Fibroblast of the conjunctiva (primary cell): ENCODE measurements at places on chromosomes 13 and 19.

- DNase-seq, result no peak
These were observed 615.6 kb downstream of the DACH1 start for GRCh38 chr13:71251292-71251951.

- DNase-seq, result no peak
These were observed 44.9 kb upstream of the C13orf42 start for GRCh38 chr13:51155776-51156515.

DNA sequence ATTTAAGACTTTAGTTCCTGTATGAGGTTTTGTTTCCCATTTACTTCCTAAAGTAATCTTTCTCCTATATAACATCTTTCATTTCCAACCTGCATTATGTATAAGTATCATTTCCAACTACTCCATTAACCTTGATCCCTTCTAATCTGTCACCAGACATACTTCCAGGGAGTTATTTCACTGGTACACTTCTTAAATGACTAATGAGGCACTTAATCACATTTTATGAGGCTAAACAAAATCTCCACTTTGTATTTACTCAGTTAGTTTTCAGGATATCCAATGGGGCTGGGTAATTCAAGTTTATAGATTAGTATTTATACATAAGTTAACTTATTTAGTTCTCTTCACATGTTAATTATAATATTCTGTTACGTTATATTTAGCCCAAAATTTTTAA is 634.7 kb downstream of the PCDH17 start:
- DNase-seq, result no peak

DNA sequence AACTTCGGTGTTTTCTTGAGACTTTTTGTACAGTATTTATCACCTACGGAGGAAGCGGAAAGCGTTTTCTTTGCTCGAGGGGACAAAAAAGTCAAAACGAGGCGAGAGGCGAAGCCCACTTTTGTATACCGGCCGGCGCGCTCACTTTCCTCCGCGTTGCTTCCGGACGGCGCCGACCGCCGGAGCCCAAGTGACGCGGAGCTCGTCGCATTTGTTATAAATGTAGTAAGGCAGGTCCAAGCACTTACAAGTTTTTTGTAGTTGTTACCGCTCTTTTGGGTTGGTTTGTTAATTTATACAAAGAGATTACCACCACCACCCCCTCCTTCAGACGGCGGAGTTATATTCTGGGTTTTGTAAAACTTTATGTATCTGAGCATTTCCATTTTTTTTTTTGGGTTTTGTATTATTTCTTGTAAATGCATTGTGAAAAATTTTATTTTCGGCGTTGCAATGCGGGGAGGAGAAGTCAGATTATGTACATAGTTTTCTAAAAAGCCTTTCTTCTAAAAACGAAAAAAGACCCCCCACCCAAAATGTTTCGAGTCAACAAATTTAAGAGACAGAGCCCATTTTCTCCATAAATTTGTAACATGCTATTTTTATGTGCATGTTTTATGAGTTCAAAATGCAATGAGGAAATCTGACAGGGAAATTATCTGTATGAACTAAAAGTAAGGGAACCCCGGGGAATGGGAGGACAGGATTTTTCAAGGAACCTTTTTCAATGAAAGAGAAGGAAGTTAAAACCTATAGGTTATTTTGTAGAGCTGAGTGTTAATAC is 2.3 kb downstream of the SOX1 start:
- DNase-seq, result no peak

- no peak for DNase-seq
These were observed 8.1 kb downstream of the MRPL4 start for GRCh38 chr19:10260141-10260584.

DNA sequence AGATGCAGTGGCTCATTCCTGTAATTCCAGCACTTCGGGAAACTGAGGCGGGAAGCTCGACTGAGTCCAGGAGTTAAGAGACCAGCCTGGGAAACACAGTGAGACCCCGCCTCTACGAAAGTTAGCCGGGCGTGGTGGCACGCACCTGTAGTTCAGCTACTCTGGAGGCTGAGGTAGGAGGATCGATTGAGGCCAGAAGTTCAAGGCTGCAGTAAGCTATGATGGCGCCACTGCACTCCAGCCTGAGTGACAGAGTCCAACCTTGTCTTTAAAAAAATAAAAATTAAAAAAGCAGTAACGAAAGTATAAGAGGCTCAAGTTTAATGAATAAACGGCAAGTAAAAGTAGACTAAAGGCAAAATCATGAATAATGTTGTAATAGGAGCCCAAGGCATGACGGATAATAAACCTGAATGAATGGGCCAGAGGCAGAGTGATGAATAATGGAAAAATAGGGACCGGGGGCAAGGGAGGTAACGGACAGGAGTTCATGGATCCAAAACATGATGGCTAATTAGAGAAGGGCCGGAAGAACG is 1.2 kb upstream of the TOMM40 start:
- no peak for DNase-seq

GRCh38 chr19:33329736-33330135 is 27.4 kb upstream of the CEBPA start:
- DNase-seq, result no peak

- DNase-seq, result no peak
These were observed 15.5 kb downstream of the KLF2 start for GRCh38 chr19:16340092-16340491.

DNA sequence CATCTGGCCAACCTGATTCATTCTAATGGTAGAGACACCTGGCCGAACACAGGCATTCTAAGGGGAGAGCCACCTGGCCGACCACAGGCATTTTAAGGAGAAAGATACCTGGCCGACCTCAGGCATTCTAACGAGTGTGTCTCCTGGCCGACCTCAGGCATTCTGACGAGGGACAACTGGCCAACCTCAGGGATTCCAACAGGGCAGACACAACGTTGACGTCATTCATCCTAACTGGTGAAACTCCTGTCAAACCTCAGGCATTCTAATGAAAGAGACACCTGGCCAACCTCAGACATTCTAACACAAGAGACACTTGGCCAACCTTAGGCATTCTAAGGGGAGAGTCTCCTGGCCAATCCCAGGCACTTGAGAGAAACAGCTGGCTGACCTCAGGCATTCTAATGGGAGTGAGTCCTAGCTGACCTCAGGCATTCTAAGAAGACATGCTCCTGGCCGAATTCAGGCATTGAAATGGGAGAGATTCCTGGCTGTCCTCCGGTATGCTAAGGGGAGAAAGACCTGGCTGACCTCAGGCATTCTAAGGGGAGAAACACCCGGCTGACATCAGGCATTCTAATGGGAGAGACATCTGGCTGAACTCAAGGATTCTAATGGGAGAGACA is 1352.5 kb downstream of the UQCRFS1 start:
- DNase-seq, result no peak

DNA sequence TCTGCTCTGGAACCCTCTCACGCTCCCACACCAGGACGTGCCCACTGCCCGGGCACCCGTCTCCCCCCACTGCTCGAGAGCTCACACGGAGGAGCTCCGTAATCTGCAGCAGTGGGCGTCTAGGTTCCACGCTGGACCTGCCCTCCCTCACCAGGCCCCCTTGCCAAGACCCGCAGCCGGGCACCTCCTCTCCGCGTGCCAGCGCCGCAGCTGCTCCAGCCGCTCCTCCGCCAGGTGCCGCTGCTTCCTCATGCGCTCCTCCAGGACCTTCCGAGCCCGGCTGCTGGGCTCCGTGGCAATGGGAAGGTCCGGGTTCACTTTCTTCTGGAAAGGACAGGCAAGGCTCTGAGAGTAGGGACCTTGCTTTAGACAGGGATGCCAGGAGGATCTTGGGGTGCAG is 35.0 kb upstream of the MATK start:
- no peak for DNase-seq

- no peak for DNase-seq
These were observed 516.9 kb upstream of the KLF12 start for GRCh38 chr13:74651121-74651520.

DNA sequence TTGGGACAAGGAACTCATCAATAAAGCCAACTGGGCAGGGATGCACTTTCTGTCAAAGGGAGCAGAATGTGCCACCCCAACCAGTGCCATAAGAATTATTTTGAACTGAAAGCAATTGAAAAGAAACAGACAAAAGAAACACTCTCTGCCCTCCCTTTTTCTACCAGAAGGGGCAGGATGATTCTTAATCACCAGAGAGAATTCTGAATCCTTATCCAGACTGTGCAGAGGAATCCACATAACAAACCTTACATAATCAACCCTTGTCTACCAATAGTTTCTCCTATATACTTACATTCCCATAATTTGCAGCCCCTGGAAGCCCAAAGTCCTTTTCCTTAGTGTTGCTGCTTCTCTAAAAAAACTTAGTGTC is 520.7 kb upstream of the NBEA start:
- DNase-seq, result no peak

DNA sequence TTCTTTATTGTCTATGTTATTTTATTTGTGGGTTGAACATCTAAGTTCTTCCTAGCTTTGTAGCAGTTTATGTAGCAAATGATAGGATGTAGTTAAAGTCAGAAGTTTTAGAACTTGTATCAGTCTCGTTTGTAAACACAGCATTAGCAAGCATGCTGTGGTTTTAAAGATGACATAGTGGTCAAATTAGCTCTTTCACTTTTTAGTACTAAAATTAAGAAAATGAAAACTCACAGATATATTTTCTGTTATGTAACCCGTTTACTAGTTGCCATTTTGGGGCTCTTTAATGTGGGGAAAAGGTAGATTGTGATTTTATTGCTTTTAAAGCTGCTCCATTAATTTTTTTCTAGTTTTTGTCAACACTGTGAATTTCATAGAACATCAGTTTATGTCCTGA is 216.5 kb downstream of the PCCA start:
- DNase-seq, result no peak

GRCh38 chr13:78816154-78816553 is 157.2 kb upstream of the OBI1 start:
- no peak for DNase-seq

DNA sequence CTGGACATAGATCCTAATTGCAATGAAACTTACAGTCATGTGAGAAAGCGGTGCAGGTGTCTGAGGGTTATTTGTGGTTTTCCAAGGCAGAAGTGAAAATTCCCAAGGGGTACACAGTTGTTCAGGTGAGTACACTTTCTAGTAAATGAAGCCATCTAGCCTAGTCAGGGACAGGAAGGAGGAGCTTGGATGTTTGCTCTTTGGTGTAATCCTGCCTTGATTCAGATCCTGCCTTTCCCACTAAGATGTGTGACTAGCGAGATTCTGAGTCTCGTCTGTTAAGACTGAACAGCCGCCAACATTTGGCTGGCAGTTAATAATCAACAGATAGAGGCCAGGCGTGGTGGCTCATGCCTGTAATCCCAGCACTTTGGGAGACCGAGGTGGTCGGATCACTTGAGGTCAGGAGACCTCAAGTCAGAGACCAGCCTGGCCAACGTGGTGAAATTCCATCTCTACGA is 2.5 kb downstream of the RPS9 start:
- no peak for DNase-seq

GRCh38 chr19:17025361-17025760 is 1.2 kb downstream of the CPAMD8 start:
- DNase-seq, result no peak

DNA sequence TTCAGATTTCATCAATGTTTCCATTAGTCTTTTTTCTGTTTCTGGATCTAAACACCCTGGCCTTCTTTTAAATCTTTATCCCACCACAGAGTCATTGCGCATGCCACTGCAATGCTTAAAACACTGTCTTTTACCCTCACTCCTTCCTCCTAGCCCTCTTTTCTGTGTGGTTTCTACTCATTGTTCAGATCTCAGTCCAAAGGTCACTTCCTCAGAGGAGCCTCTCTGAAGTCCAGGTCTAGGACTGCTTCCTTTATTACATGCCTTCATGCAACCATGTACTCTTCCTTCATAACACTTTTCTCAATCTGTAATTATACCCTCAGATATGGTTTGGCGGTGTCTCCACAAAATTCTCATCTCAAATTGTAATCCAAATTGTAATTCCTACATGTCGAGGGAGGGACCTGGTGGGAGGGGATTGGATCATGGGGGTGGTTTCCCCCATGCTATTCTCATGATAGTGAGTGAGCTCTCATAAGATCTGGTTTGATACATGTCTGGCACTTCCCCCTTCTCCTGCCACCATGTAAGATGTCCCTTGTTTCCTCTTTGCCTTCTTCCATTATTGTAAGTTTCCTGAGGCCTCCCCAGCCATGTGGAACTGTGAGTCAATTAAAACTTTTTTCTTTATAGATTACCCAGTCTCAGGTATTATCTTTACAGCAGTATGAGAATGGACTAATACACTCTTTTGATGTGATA is 808.9 kb downstream of the DIAPH3 start:
- DNase-seq, result no peak

- DNase-seq, result no peak
These were observed 10.4 kb upstream of the RASA3 start for GRCh38 chr13:114142640-114143490.

DNA sequence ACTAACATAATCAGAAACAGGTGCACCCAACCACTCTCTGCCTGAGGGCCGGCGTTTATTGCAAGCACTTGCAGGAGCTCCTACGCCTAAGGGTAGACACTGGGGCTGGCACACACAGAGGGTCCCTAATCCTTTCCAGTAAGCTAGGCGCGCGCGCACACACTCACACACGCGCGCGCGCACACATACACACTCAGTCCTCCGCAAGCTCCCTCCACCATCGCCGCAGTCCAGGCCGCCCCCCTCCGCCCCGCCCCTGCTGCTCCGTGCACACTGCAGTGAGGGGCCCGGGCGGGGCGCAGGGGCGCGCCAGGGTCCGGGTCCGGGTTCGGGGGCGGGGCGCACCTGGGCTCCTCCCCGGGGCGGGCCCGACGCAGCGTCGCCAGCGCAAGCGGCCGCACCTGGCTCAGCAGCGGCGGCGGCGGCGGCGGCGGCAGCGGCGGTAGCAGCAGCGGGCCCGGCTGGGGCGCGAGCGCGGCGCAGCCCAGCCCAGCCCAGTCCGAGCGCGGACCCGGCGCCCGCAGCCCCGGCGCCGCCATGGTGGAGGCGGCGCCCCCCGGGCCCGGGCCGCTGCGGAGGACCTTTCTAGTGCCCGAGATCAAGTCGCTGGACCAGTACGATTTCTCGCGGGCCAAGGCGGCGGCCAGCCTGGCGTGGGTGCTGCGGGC is at the start of gene CAMSAP3:
Gene CAMSAP3, plus strand, starts transcription at position 398 of the 668 bp plus-strand sequence. Its CDS starts 140 bp downstream, at position 538.
- DNase-seq, result peak; percentile 26

DNA sequence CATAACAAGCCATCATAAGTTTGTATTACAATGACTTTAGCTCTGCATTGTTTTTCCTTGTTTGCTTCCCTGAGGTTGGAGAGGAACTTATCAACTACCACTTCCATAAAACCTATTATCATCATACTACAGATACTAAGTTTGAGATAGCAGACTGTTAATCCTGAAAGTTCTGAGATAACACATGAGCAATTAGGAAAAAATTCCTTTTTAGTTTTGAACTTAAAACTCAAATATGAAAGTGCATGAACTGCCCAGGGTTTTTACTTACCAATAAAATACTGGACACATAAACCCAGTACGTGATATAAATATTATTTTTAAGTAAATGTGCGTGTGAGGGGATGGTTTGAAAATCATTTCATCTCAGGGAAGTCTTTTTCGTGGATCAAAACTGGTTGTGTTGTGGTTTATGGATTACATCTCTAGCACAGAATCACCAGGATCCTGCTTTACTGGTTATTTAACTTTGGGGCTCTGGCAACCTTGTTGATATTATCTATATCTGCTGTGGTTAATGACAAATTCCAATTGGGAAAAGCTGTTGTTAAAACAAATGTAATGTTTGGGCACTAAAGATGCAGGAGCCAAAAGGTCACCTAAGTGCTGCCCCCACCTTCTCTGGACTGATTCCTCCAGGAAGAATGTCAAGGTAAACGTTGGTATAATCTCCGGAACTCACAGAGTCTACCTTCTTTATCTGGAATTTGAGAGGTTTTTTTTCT is 12.4 kb downstream of the CDX2 start:
- no peak for DNase-seq

GRCh38 chr13:113761136-113761535 is 2.1 kb downstream of the TMEM255B start:
- DNase-seq, result no peak

GRCh38 chr13:99656844-99657381 is 155.6 kb downstream of the TM9SF2 start:
- no peak for DNase-seq

- no peak for DNase-seq
These were observed 20.1 kb upstream of the MRI1 start for GRCh38 chr19:13744174-13744573.
